Fibroblast of the aortic adventitia (primary cell): ENCODE measurements at places on chromosomes 2 and 18.

DNA sequence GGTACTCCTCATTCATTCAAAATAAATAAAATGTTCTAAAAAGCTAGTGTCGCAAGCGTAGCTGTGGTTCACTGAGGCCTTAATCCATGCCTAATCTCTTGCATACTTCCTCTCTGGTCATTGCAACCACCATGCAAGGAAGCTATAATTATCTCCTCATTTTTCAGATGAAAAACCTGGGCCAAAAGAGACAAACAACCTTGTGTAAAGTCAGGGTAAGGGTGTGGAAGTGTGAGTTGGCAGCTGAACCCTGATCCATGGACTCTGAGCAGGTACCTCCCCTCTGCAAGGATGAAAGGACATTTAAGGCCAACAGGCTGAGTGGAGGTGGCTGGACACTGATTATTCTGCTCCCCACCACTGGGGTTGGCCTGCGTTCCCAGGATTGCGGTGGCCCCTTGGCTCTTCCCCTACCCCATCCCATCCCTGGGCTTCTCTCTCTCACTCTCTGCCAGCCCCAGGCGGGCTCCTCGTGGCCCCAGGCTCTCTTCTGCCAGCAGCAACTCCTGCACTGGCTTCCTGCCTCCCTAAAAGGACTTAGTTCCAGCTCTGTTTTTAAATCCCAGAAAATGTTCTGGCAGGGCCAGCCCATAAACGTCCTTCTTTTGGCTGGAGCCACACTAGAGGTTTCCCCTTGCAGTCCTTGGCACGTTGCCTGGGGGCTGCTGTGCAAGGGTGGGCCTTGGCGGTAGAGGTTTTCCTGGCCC, 72.0 kb upstream of the AFF3 start:
- no peak for DNase-seq

GRCh38 chr2:69642709-69643601, 584 bp downstream of the AAK1 start:
- DNase-seq, result peak; percentile 83

GRCh38 chr18:28108814-28109213, 68.1 kb downstream of the CDH2 start:
- peak; percentile 33 for DNase-seq

DNA sequence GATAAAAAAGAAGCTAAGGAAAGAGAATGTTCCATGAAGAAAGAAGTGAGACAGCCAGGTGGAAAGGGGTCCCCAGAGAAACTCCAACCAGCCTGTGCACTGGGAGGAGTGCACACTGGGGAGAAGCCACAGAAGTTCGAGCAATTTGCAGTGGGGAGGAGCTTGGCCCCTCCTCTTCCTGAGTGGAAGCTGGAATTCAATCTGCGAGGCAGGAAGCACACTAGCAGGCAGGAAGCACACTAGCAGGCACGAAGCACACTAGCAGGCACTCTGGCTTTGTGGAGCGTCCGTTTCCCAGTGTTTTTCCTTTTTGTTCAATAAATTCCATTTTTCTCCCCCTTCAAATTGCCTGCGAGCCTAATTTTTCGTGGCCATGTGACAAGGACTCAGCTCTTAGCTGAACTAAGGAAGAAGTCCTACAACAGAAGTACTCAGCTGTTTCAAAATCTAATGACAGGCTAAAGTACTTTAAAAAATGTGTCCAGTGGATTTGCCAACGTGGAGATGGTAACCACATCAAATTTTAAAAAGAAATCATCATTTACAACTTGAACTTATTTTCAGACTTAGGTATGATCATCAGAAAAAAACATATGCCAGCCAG, 21.4 kb upstream of the SPIRE1 start:
- peak; percentile 57 for DNase-seq

GRCh38 chr2:40488927-40489677, 37.2 kb upstream of the SLC8A1 start:
- peak; percentile 37 for DNase-seq

DNA sequence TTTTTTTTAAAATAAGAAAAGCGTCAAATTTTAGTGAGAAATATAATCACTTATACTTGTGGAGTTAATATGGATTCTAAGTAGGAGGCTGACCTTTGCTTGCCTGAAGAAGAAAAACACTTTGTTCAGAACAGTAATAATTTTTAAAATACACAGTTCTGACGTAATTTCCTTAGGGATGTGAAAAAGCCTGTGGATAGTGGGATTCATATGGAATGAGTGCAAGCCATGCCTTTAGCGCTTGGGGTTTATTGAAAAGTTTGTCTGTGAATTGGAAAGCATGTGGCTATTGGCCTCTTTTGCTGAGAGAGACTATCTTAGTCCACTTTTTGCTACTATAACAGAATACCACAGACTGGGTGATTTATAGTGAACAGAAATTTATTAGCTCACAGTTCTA, 151.3 kb downstream of the CCDC85A start:
- peak; percentile 5 for DNase-seq

- peak; percentile 53 for DNase-seq
Observed at GRCh38 chr2:64348386-64349130, 105.4 kb upstream of the LGALSL start.

DNA sequence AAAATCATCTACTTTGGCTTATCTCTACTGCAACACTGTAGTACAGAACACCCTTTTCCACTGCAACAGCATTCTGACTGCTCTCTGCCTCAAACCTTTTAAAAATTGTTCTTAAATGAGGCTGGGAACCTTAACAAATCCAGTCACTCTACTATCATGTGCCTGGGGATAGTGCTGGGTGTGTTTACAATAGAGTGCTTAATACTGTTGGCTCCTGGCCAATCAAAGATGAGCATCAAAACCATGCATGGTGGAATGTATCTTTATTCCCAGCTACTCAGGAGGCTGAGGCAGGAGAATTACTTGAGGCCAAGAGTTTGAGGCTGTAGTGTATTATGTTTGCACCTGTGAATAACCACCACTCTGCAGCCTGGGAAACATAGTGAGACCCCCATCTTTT, 7.4 kb downstream of the ANKAR start:
- no peak for DNase-seq

- DNase-seq, result no peak
Observed at GRCh38 chr2:127001751-127002150, 103.1 kb downstream of the TEX51 start.

- DNase-seq, result no peak
Observed at GRCh38 chr2:71930049-71930681, 217.5 kb downstream of the CYP26B1 start.

DNA sequence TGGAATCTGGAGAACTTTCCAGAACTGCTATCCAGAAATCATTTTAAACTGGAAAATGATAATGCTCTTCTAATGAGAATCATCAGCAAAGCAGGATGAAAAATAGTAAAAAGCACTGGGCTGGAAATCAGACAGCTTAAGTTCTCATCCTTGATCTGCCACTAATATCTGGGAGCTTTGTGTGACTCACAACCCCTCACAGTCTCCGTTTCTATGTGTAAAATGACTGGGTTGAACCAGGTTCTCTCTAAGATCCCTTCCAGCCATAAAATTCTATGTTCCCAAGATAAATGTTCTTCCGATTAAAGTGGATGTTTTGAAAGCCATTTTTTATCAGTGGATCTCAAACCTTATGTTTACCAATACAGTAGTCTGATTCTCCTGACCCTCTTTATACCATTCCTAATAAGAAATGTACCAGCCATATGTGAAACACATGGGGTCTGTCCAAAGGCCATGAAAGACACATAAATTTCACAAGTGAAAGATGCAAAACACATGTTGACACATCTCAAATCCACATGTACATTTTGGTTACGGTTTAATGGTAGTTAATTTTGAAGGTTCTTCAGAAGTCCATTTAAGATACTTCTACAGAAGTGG, 188.8 kb downstream of the EN1 start:
- no peak for DNase-seq

GRCh38 chr2:69013142-69013839, at the start of gene ANTXR1:
TSS of gene ANTXR1 (plus strand) at chr2:69013179. CDS start at chr2:69013500, 321 bp downstream.
- peak; percentile 84 for DNase-seq

DNA sequence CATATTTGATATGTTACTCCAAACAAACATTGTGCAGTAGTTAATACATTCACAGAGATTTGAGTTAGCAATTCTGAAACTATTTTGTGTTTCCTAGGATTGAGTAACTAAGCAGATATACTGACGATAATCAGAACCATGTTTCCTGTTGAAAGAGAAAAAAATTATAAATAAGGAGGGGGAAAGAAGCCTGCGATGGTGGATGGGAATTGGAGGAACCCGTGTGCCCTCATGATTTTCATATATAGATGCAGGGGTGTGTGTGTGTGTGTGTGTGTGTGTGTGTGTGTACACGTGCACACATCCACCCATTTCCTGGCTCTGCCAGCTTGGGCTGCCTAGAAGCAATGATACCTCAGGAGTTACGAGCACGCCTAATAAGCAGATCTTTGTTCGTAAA, 56.9 kb downstream of the LPIN2 start:
- DNase-seq, result peak; percentile 53

DNA sequence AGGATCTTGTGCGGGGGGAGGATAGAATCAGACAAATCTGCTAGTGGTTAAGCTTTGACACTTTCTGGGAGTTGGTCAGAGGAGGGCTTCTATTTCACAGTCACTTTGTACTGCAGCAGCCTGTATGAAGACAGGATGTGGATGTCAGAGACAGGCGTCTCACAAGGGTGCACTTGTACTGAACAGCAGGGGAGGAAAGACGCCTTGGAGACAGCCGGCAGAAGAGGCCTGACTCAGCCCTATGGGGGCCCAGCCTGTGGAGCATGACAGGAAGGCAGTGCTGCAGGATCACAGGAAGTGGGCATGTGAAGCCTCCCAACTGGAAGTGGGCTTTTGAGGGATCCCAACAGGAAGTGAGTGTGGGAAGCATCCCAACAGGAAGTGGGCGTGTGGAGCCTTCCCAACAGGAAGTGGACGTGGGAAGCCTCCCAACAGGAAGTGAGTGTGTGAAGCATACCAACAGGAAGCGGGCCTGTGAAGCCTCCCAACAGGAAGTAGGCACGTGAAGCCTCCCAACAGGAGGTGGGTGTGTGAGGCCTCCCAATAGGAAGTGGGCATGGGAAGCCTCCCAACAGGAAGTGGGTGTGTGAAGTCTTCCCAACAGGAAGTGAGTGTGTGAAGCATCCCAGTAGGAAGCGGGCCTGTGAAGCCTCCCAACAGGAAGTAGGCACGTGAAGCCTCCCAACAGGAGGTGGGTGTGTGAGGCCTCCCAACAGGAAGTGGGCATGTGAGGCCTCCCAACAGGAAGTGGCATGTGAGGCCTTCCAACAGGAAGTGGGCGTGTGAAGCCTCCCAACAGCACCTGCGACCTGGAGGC, 212.3 kb downstream of the SNTG2 start:
- no peak for DNase-seq

GRCh38 chr2:152046940-152047339, 51.9 kb downstream of the CACNB4 start:
- DNase-seq, result no peak

GRCh38 chr18:10400534-10401307, 53.7 kb upstream of the APCDD1 start:
- no peak for DNase-seq

DNA sequence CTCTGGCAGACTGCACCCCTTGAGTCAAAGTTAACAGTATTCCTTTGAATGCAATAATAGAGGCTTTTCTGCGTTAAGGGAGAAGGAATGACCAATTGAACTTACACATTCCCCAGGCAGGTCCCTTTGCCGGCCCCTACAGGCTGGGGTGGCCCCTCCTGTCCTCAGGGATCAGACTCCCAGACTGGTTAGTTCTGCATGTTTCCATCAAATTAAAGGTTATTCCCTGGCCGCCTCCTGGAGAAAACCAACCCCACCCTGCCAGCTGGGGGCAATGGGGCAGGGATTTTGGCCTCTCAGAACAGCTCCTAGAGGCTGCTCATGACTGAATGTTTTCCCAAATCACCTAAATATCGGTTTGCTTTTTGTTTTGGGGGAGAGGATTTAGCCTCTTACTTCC, 199.6 kb downstream of the MGAT5 start:
- DNase-seq, result no peak

GRCh38 chr18:23484561-23485182, 18.6 kb upstream of the RMC1 start:
- DNase-seq, result no peak

DNA sequence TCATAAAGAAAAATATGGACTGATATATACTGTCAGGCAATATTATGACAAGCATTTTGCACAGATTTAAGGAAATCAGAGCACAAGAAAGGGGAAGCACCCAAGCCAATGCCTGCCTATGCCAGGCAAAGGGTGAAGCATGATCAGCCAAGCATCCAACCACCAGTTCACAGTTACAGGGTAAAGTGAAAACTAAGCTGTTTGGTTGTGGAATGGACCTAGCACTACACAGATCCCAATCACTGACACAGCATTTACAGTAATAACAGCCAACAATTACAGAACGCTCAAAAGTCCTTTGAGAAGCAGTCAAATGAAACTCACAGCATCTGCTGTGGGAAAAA, 90.3 kb downstream of the SP3 start:
- DNase-seq, result no peak

GRCh38 chr2:152200101-152200500, 24.5 kb upstream of the STAM2 start:
- DNase-seq, result no peak

DNA sequence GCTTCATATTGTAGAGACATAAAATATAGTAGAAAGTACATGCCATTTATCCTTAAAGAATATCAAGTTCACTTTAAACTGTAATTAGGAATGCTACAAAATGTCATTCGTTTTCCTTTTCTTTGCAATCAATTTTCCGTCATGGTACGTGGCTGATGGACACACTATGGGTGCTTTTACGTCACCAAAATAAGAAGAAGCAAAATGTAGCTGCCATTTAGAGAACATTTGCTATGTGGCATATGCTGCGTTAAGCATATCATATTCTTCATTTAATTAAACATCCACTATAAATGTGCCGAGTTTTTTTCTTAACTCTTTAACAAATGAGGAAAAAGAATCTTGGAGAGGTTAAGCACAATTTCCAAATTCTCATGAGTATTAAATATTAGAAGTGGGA, 1358.5 kb upstream of the NXPH2 start:
- DNase-seq, result no peak

DNA sequence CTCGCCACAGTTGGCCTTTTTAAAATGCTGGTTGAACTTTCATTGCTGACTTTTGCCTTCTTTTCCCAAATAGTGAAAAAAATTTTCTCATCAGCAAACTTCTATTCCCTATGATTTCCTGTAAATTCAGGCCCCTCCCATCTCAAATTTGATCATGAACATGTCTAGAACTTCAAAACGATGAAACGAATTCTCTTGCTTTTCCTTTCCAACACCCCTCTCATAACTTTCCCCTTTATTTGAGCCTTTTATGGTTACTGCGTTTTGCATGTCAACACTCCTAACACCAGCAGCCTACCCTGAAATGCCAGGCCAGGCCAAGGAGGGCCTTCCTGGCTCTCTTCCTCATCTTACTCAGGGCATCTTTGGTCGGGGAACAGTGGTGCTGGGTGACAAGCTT, 1.7 kb upstream of the HOXD13 start:
- no peak for DNase-seq

DNA sequence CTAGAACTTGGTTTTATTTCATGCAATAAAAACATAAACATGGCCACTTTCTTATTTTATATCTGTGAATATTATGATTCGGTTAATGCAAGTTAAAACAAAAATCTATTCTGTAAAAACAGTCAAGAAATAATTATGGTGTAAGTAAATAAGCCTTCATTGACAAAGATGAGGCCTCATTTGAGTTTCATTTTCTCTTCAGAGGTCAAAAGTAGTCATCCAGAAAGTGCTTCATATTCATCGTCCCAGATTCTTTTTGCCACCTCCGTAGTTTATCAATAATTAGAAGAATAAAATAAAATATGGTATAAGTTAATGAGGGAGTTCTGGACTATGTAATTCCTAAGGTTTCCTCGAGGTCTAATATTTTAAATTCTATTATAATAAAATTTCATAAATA, 19.4 kb upstream of the HNRNPA3 start:
- DNase-seq, result no peak
